ENCODE measurements at places on chromosomes 6 and 20. TPM values are rescaled to one million over a fixed set of nuclear protein-coding genes. Genes with fewer than 3 reads are reported as not detected.

PAK5 gene
- total RNA-seq, result not detected

PPIL6 gene
- total RNA-seq, result 6.5 TPM

DNA sequence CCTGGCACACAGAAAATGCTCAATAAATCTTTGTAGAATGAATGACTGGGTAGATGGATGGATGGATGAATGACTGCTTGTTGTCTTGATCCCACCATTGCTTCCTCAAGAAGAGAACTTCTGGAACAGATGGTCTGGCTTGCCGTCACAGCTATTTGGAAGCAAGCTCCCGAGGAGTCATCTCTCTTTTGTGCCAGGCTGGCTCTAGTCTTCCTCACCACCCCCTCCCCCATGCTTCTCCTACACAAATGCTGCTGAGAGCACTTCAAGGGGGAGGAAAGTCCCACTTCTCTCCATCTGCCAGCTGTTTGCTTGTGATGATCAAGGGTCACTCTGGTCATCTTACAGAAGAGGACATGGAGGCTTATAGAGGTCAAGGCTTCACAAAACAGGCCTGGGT lies 11.6 kb upstream of the KCNG1 start:
- H3K4me3 ChIP-seq, result no peak overlapping the region
- H3K36me3 ChIP-seq, result no peaks in the 10 kb centered on the region
- no peaks in the 10 kb centered on the region for H3K4me1 ChIP-seq

CCN2 gene
- total RNA-seq, result 29.3 TPM

SLC32A1 gene
- total RNA-seq, result not detected

GRCh38 chr6:156949376-156949775 lies 172.2 kb downstream of the ARID1B start:
- H3K27ac ChIP-seq, result peak overlapping the region; percentile 2
- H3K4me1 ChIP-seq, result peaks cover 51% of the 10 kb centered on the region
- H3K4me3 ChIP-seq, result no peak overlapping the region
- no peaks in the 10 kb centered on the region for H3K27me3 ChIP-seq
- no peaks in the 10 kb centered on the region for H3K36me3 ChIP-seq

DNA sequence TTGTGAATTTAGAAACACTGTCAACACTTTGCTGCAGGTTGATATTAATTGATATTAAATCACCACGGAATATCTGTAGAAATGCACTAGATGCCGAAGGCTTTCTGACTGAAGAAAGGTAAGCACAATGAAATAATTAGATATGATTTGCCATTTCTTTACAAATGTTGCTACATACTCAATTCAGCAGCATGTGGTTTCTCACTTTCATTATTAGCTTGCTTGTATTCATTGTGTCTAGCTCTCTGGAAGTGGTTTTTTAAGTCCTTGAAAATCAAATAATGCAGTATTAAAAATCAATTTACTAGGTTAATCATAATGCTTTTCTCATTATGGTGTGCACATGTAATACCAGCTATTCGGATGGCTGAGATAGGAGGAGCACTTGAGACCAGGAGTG lies 231.3 kb upstream of the MARCKS start:
- H3K27me3 ChIP-seq, result no peaks in the 10 kb centered on the region
- H3K36me3 ChIP-seq, result no peaks in the 10 kb centered on the region
- H3K4me3 ChIP-seq, result no peak overlapping the region
- peaks cover 14% of the 10 kb centered on the region for H3K4me1 ChIP-seq
- no peak overlapping the region for H3K27ac ChIP-seq
- no peak for DNase-seq

DNA sequence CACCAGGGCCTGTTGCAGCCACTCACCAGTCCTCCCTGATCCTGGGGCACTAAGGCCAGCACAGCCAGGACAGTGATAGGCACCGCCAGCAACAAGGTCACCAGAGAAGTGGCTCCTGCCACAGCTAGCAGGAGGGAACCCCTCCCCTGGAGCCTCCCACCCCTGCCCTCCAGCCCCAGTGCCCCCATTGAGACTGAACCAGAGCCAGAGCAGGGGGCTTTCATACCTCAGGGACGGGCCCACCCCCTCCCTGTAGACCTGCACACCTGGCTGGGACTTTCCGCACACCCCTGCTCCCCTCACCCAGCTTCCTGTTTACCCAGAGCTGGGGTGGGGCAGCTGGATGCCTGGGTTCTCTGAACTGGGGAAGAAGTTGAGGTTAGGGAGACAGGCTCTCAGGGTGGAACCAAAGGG lies at the start of gene LTB:
Gene LTB (minus strand): TSS at position 195 of the 414 bp plus-strand sequence. CDS start 7 bp downstream, at position 188.
- H3K4me3 ChIP-seq, result peak within 1 kb of the TSS; percentile 98
- DNase-seq, result peak; percentile 32
- H3K4me1 ChIP-seq, result peaks cover 15% of the 10 kb centered on the region
- no peaks in the 10 kb centered on the region for H3K36me3 ChIP-seq
- H3K27ac ChIP-seq, result peak within 1 kb of the TSS; percentile 85
- no peaks in the 10 kb centered on the region for H3K27me3 ChIP-seq

DAAM2 gene
- total RNA-seq, result 13.6 TPM

DNA sequence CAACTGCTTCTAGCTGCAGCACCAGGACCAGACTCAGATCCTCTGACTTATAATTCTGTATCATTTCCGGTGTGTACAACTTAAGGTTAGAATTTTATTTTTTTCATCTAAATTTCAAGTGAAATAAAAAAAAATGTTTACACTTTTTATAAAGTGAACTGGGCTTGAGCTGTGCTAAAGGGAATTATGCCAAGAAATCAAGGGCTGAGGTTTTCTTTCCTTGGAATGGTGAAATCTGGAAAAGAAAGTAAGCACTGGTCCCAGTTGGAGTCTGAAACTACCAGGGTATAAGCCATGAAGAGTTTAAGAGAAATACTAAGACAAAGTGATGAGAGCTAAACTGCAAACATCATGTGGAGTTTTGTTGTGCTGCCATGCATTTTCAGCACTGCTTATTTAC lies 21.7 kb upstream of the FYN start:
- no peak overlapping the region for H3K4me3 ChIP-seq
- no peaks in the 10 kb centered on the region for H3K27me3 ChIP-seq
- DNase-seq, result no peak
- H3K27ac ChIP-seq, result no peak overlapping the region
- no peaks in the 10 kb centered on the region for H3K36me3 ChIP-seq

- H3K27me3 ChIP-seq, result no peaks in the 10 kb centered on the region
- H3K27ac ChIP-seq, result no peak overlapping the region
- H3K36me3 ChIP-seq, result no peaks in the 10 kb centered on the region
- no peaks in the 10 kb centered on the region for H3K4me1 ChIP-seq
- DNase-seq, result no peak
Observed at GRCh38 chr20:49476016-49476355, 6.5 kb downstream of the KCNB1 start.

GRCh38 chr6:111971866-111972532 lies 81.9 kb upstream of the CCN6 start:
- H3K4me3 ChIP-seq, result no peak overlapping the region
- no peaks in the 10 kb centered on the region for H3K4me1 ChIP-seq
- no peak for DNase-seq
- H3K27me3 ChIP-seq, result no peaks in the 10 kb centered on the region

- H3K4me3 ChIP-seq, result no peak overlapping the region
- no peaks in the 10 kb centered on the region for H3K4me1 ChIP-seq
- H3K36me3 ChIP-seq, result no peaks in the 10 kb centered on the region
- H3K27me3 ChIP-seq, result no peaks in the 10 kb centered on the region
- no peak for DNase-seq
- H3K27ac ChIP-seq, result no peak overlapping the region
Observed at GRCh38 chr6:3857468-3858456, 8.6 kb downstream of the FAM50B start.

DNA sequence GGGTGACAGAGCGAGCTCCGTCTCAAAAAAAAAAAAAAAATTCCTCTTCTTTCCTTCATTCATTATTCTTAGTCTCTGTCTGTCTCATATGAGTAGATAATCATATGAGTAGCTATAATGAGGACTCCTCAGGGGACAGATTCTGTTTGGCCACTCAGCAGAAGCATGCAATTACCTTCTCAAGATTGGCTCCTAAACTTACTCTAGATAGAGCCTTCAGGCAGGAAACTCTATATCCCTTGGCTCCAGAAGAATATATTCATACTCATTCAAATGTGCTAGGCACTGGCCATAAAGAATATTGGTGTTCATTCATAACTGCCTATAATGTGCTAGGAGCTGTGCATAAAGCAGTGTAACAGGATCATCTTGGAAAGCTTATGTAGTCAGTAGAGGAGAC lies 2.2 kb upstream of the ACAT2 start:
- peaks cover 15% of the 10 kb centered on the region for H3K4me1 ChIP-seq
- no peak overlapping the region for H3K4me3 ChIP-seq
- DNase-seq, result no peak

- peaks cover 18% of the 10 kb centered on the region for H3K4me1 ChIP-seq
- no peak overlapping the region for H3K4me3 ChIP-seq
- H3K36me3 ChIP-seq, result no peaks in the 10 kb centered on the region
- peak; percentile 56 for DNase-seq
Observed at GRCh38 chr6:108798670-108799353, 49.4 kb upstream of the ARMC2 start.

- no peaks in the 10 kb centered on the region for H3K27me3 ChIP-seq
- no peaks in the 10 kb centered on the region for H3K4me1 ChIP-seq
- no peaks in the 10 kb centered on the region for H3K36me3 ChIP-seq
- no peak for DNase-seq
- no peak overlapping the region for H3K27ac ChIP-seq
Observed at GRCh38 chr6:122947355-122947754, 48.7 kb upstream of the CLVS2 start.

DNA sequence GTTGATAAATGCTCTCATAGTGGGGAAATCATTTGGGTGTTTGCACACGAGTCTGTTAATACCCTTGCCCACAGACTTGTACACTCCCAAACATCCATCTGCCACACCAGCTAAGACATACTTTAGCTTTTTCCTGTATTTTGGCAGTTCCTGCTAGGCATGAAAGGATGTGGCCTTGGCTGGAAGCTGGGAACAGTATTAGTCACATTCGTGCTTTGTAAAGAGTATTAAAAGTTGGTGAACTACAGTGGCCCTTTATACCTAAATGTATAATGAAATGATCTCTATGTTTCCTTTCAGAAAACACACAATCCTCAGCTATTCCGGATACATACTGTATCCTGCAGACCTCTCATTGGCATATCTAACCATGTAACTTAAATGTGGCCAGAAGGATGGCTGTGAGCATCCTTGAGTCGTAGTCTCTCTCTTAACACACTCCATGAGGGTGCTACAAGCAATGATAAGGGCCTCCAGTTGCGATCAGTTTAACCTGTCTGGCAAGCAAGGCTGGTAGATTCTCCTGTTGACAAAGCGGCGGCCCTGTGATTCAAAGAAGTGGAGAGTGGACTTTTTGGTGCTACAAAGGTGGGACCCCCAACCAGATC lies 1.5 kb downstream of the LEMD2 start:
- H3K4me3 ChIP-seq, result peak overlapping the region; percentile 95
- DNase-seq, result no peak
- no peaks in the 10 kb centered on the region for H3K27me3 ChIP-seq
- H3K27ac ChIP-seq, result peak overlapping the region; percentile 99
- peaks cover 34% of the 10 kb centered on the region for H3K36me3 ChIP-seq
- H3K4me1 ChIP-seq, result peaks cover 13% of the 10 kb centered on the region

DNA sequence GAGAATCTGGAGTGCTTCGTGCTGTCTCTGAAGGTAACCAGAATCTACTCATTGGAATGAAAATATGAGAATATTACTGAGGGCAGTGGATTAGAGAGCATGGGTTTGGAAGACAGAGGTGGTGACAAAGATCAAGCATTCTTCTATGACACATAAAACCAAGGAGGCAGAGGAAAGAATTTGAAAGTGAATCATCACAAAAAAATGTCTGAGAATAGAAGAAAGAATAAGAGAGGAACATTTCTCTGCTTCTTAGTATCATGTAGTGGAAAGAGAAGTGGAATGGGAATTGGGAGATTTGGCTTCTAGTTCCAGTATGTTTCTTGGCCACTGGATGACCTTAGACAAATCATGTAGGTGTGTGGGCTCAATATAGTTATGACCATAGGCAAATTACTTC lies 474.0 kb downstream of the TFAP2B start:
- no peak overlapping the region for H3K4me3 ChIP-seq
- no peaks in the 10 kb centered on the region for H3K27me3 ChIP-seq
- H3K4me1 ChIP-seq, result no peaks in the 10 kb centered on the region
- H3K27ac ChIP-seq, result no peak overlapping the region

DNA sequence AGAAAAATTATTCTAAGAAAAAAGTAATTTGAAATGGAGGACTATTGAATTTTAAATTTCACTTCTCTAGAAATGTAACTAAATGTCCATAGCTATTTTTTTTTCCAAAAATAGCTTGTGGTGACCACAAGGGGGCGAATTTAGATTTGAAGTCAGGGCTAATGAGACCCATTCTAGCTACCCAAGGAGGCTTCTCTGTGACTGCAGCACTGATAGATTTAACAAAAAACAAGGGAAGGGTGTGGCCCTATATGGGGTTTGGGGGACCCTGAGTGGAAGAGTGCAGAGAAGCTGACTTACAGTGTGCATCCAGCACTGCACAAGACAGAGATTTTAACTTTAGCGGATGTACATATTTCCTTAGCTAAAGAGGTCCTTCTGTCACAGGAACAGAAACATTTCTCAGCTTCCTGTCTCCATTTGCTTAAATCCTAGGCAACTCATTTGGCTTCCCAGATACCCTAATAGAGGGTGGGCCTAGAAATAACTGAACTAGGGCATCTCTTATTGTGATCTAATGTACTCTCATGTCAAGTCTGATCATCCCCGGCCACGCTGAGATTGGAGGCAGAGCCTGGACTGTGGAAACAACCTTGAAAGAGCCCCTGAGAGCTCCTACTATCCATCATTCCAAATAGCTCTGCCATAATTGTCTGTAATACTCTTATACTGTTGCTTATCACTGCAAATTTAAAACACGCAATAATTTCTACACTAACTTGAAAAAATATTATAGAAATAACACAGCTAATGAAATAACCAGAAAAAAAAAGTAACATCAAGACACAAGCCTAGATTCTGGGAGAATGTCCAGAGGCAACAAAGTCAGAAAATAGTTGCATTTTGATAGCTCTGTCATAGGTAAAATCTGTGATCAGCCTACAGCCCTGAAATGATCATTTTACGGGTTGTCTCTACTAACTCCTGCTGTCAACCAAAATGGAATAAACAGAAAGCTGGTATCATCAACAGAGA lies 93.6 kb downstream of the SNAP91 start:
- no peaks in the 10 kb centered on the region for H3K4me1 ChIP-seq
- H3K27me3 ChIP-seq, result no peaks in the 10 kb centered on the region
- DNase-seq, result no peak
- H3K27ac ChIP-seq, result no peak overlapping the region
- H3K36me3 ChIP-seq, result no peaks in the 10 kb centered on the region

ACSS2 gene
- total RNA-seq, result 113 TPM

FHL5 gene
- 5.7 TPM for total RNA-seq

RPL10A gene
- 532 TPM for total RNA-seq

DNA sequence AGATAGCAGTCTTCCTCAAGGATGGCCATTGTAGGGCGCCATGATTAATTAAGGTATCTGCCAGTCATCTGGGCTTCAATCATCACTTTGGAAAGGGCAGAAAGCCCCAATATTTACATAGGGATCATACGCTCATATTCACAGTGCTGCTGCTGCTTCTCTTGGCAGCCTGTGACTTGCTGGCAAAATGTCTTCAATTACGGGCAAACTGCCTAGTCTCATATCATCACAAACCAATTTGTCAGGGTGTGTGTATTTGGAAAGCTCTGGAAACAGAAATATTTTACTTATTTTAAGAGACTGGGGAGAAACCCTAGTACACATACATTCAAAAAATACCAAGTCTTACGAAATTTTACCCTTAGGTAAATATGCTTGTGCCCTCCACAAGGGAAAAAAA lies 77.6 kb downstream of the SAMD5 start:
- H3K27ac ChIP-seq, result no peak overlapping the region
- peak; percentile 35 for DNase-seq
- no peak overlapping the region for H3K4me3 ChIP-seq
